ENCODE measurements at places on chromosomes 1 and 21.
A peak's percentile ranks its signal among the peaks of the same experiment; 100 is the strongest.

- DNase-seq: peak; percentile 65
These were observed 36.9 kb downstream of the UMODL1 start for GRCh38 chr21:42107881-42108553.

DNA sequence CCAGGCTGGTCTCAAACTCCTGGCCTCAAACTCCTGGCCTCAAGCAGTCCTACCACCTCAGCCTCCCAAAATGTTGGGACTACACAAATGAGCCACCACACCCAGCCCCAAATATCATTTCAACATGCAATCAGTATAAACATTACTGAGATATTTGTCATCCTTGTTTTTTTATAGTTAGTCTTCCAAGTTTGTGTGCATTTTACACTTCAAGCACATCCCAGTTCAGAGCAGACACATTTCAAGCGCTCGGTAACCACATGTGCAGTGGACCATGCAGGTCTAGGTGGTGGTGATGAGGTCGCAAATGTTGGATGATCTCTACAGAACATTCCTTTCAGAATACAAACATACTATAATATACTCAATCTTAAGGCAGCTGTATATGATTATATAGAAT lies 23.8 kb upstream of the APP start:
- DNase-seq: no peak

DNA sequence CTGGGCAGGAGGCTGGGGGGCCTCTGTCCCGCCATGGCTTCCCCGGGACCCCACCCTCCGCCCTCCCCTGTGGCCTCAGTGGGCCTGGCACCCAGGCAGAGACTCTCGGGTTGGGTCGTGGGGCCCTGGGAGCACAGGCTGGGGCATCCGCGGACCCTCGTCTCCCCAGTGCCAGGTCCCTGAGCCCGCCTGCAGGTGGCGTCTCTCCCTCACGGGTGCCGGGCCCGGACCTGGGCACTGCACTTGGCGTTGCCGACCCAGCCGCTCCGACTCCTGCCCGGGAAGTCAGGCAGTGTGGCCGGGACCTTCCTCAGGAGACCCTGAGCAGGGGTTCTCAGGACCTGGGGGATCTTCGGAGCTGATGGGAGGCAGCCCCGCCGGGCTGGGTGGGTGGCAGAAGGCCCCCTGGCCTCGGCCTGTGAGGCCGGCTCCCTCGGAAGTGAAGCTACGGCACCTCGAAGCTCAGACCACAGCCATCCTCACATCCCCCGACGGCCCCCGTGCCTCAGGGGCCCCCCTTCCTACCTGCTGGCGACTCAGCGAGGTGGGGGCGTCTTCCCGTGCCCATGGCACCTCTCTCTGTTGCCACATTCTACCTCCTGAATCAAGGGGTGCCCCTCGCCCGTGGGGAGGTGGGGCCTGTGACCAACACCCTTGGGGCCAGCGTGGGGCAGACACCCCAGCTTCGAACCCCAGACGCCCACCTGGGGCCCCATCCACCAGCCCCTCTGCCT lies 6.4 kb upstream of the C1orf159 start:
- DNase-seq: peak; percentile 82

DNA sequence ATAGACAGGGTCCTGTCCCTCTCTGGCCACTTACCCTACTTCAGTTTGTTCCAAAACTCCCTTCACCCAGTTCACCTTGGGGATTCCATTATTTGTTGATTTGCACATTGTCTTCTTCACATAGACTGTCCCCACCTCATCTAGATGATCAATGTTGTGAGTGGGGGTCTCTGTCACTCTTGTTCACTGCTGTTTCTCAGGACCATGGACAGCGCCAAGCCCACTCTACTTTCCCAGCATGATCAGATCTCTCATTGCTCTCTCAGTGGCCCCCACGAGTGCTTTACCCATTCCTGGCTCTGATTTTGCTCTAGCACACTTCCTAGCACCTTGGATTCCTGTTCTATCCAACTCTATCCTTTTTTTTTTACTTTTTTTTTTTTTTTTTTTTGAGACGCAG lies 45.4 kb upstream of the IGSF21 start:
- no peak for DNase-seq

DNA sequence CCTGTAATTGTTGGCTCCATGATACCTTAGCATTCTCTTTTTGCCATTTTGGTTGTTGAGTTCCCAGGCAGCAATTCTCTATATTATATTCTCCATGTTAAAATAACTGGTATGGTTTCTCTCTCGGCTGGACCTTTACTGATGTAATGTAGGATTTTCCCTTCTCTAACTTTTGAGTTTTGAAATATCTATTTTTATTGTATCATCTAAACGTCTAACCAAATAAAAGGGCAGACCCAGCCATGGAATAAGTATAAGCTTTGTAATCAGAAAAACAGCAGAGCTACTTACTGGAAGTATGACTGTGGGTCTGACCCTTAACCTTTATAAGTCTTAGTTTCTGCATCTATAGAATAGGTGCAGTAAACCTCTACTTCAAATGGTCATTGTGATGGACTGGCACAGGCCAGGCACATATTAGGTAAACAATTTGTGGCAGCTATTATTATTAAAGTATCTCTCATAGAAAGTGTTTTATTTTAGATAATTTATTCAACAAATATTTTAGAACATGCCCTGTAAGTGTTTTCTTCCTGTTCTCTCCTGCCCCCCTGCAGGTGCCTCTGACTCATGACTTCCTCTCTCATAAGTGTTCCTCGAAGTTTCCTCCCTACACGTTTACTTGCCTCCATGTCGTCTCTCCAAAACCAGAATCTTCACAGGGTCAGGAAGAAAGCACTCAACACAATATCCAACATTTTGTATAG lies 224.9 kb upstream of the FGGY start:
- peak; percentile 24 for DNase-seq

DNA sequence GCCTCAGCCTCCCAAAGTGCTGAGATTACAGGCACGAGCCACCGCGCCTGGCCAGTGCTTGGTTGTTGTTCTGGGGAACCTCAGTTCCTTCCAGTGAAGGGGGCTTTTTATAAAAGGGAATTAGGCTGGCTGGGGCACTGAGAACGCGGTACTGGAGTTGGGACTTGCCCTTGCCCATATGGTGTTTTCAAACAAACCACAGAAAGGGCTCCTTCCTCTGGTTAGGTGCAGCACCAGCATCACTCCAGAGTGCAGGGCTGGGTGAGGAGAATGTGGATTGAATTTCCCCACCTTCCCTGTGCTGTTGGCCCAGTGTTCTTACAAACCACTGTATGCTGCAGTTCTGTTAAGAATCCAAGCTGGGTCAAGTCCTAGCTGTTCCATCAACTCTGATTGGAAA lies 5.3 kb downstream of the MAN1C1 start:
- DNase-seq: no peak

All from CD4-positive, alpha-beta T cell treated with Interleukin-17A for 1 hour (primary cell).